LHCN-M2 (cell line): ENCODE measurements at places on chromosomes 11 and 22. TPM values are rescaled to one million over a fixed set of nuclear protein-coding genes. Genes with fewer than 3 reads are reported as not detected.

- DNase-seq = no peak
These were observed 13.0 kb downstream of the PAX6 start for GRCh38 chr11:31798057-31798553.

- DNase-seq = no peak
These were observed 341.0 kb downstream of the ETS1 start for GRCh38 chr11:128246364-128246801.

- DNase-seq = no peak
These were observed 439 bp downstream of the YAP1 start for GRCh38 chr11:102110761-102111010.

DNA sequence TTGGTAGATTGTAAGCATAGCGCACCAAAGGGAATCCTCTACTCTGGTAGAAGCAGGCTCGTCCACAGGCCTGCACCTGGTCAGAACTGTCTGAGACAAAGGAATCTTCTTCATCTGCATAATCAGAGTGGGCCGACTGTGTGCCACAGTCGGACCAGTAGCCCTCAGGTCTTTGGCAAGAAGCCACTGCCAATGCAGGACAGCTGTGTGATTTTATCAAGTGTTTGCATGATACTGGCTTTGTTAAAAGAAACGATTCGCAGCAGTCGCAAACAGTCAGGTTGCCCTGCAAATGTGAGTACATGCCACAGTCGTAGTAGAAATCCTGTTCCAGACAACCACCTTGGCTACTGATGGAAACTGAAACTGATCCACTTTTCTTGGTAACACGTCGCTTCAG, 4.9 kb upstream of the CCDC34 start:
- no peak for DNase-seq

Gene LRRC56
- total RNA-seq = 0.17 and 0.19 TPM in 2 replicates
